Activated T-helper 2 cell treated with anti-CD3 and anti-CD28 coated beads, Interferon-gamma antibody, Interleukin-2, Interleukin-4, amounts not matched to agents 10 μg/mL and 5 μg/mL and 100 μg/mL, durations not matched to agents 14 hours and 24 hours and 36 hours (primary cell): ENCODE measurements at places on chromosomes 5 and 9.

- no peak for DNase-seq
Measured at GRCh38 chr5:67414712-67415111, 218.1 kb upstream of the CD180 start.

DNA sequence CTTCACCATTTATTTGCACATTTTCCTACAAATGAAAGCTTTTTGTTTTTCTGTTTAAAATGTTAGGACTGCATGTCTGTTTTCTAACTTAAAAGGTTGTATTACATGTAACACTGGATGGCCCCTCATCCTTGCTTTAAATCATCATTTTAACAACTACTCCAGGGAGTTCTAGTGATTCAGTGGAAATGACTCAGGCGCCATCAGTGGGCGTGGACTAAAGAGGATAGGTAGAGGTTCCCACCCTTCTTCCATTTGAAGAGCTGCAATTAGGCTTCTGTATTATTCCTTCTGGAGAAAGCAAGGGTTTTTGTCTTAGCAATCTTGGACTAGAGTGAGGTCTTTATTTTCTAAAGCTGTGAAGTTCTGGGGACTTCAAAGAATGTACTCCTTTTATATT is 213.7 kb downstream of the TMEM38B start:
- DNase-seq, result no peak

- DNase-seq, result no peak
Measured at GRCh38 chr9:137178939-137179630, 7.2 kb upstream of the TMEM210 start.

DNA sequence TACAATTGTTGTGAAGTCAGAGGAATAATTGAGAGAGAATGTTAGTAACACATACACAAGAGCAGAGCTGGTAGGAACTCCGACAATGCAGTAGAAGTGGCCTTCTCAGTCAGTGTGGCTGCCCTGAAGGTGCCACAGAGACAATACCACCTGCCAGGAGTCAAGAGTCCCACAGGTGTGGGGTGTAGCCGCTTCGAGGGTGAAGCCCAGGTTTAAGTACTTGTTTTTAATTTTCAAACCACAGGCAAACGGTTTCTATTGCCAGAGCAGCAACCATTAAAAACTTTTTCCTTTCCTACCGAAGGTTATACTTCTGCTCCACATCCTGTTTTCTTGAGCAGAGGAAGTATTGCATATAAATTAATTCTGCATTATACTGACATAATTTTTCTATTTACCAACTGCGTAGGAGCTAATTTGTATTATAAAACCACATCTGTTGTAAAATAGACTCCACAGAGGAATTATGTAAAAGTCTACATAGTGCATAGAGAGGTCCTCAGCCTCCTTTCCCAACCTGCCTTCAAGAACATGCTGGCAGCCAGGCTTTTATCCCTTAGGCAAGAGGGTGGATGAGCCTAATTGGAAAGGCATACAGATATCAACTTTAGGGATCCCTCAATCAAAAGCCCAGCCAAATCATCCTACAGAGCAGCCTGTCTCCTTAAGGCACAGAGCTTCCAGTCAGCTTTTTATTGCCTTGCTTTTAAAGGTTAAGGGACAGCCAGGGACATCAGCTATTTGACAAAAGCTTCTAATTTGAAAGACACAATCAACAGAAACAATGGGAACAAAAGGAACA is 12.9 kb upstream of the ACTBL2 start:
- no peak for DNase-seq
